NCI-H510A treated with DMSO at 0.1 percent for 48 hours (cell line): ENCODE measurements at places on chromosomes 1 and 21.

GRCh38 chr21:31293986-31294385 lies 50.1 kb downstream of the TIAM1 start:
- no peak for DNase-seq

DNA sequence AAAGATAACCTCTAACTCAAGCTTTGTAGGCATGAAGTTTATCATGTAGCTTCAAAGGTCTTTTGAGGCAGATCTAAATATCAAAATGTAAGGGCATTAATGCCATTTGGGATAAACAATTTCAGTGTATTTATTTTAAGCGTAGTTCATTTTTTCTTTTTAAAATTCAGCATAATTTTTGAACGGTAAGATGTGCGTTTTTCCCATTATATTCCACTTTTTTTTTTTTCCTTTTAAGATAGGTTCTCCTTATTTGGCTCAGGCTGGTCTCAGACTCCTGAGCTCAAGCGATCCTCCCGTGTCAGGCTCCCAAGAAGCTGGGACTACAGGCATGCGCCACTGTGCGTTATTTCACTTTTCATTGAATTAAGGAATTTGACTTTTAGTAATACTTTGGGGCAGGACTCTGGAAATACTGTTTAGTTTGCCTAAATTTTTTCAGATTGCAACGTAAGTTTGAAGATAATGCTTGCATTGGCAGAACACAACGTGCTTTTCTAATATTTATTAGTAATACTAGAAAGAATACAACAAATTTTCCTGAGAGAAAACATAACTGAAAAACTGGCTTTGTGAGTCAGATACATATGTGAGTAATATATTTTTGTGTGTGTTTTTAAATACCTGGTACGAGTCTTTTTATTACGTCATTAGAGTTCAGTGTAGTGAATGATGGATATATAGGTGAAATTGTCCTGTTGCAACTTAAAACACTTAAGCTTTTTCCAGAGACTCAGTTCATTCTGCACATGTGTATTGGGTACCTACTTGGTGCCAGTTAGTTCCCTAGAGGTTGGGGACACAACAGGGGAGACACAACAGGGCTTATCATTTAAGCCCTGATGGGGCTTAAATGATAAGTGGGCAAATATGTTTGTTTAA lies 2.2 kb downstream of the RALGPS2 start:
- no peak for DNase-seq

GRCh38 chr1:9065213-9065751 lies 4.2 kb downstream of the SLC2A5 start:
- DNase-seq: peak; percentile 76

DNA sequence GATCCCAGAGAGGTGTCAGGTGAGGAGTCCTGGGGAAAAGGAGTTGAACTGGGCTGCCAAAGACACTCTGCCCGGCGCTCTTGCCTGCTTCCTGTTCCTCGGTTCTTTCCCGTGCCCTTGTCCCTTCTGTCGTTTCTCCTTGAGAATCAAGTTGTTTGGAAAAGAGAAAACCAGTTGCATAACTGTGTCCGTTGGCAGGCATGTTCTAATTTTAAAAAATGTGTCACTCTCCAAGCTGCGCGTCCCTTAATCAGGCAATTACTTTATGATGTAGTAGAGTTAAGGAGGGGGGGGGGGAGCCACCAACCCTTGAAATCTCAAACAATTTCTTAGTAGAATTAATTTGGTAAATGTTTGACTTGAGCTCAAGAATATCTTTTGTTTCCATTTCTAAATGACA lies 105.9 kb upstream of the IGSF21 start:
- DNase-seq: no peak

- no peak for DNase-seq
Observed at GRCh38 chr1:26863685-26864077, 732 bp downstream of the SFN start.

DNA sequence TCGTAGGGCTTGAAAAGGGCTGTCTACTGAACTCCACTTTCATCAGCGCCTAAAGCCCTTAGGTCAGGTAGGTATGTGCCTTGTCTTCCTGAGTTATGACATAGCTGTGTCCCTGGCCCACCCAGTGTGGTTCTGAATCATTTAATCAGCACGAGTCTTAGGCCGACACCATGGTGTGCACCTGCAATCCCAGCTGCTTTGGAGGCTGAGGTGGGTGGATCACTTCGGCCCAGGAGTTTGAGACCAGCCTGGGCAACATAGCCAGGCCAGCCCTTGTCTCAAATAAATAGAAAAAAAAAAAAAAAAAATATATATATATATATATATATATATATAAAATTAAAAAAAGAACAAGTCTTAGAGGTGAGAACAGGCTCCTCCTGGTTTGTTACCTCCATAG lies 15.8 kb downstream of the LRRC71 start:
- no peak for DNase-seq
